ENCODE measurements at places on chromosomes 3 and 15. TPM values are rescaled to one million over a fixed set of nuclear protein-coding genes. Genes with fewer than 3 reads are reported as not detected.

- no peak for DNase-seq
These were observed 22.5 kb upstream of the PPIB start for GRCh38 chr15:64185146-64185911.

- no peak for DNase-seq
These were observed 235.9 kb upstream of the CNTN3 start for GRCh38 chr3:74850381-74850780.

Gene CFAP100
- not detected for total RNA-seq

Gene TERC
- 57.0 TPM for total RNA-seq

GRCh38 chr15:100307241-100308212, 34.2 kb downstream of the ADAMTS17 start:
- no peak for DNase-seq

DNA sequence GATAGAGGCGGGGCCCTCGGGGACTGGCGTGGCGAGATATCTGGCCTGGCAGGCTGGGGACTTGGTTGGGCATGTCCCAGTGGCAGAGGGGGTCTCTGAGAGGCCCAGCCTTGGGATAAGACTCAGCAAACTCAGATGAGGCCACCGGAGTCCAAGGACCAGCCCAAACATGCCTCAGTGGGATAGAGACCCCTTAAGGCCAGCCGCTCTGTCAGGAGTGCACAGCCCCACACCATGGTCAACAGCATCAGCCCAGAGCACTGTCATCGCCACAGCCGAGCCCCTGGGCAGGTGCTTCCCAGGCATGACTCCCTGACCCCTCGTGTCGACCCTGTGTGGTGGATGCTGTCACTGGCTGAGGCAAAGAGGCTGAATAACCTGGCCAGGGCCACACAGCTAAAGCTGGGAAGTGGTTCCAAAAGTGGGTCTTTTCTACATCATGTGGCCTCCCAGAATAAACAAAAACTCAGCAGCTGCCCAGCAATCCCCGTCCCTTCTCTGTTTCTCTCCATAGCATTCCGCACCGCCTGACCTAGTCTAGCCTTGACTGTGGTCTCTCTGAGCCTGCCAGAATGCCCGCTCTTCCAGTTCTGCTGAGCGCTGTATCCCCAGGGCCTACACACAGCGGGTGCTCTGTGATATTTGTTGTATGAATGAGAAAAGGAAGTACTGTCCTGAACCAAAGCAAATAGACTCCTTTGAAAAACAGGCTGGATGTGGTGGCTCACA, 15.1 kb downstream of the CTSH start:
- no peak for DNase-seq

Gene ITGB5
- total RNA-seq = 71.7 TPM

DNA sequence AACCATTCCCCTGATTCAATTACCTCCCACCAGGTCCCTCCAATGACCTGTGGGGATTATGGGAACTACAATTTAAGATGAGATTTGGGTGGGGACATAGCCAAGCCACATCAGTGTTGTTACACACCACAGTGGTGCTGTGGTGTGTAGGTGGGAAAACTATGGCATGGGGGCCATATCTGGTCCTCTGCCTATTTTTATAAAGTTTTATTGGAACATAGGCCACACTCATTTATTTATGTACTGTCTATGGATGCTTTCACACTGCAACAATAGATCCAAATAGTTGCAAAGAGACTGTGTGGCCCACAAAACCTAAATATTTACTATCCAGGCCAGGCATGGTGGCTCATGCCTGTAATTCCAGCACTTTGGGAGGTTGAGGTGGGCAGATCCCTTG, 46.4 kb downstream of the FLNB start:
- DNase-seq = no peak

Gene USP8
- total RNA-seq = 61.7 TPM

GRCh38 chr15:100158356-100158755, 183.4 kb downstream of the ADAMTS17 start:
- no peak for DNase-seq

GRCh38 chr15:68407886-68408881, 23.8 kb downstream of the ITGA11 start:
- no peak for DNase-seq

DNA sequence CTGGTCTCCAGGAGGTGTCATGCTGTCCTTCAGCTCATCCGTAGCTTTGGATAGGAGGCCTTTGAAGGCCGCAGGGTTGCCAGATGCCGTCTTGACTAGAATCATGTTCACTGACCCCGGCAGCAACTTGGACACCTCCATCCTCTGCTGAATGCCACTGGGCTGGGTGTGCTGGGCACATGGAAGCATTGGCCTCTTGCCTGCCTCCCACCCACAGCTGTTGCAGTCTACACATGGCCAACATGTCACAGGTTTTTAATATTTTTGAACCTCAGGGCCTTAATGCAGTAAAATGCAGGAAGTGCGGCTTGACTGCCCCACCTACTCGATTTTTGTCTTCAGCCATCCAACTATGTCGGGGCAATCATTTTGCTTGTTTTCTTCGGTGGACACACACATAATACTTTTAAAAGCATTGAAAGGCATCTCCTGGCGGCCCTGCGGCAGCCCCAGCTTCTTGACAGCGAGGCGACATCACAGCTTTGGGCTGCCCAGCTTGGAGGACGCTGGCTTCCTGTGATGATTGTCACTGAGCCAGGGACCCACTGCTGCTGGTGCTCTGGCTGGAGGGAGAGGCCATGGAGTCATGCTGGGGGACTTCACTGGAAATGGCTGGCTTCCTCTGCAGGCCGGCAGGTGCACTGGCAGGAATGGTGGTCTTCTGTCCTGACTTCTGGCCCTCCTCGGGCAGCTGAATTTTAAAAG, 31.6 kb upstream of the ACAD9 start:
- no peak for DNase-seq

DNA sequence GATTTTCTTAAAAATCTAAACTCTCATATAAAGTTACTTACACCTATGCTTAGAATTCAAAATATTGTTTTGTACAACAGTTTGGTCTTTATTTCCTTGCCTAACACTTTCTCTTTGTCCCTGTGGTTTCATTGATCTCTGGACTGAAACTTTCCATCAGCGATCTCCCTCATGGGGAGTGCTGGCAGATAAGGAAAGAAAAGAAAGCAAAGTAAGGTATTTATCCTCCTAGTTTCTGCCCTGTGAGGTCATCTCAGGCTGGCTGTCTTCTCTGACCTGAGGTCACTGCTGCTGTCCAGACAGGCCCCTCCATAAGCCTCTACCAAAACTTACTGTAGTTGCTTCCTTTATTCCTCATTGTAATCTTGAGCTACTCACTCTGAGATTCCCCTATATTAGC, 57.9 kb upstream of the EPHA6 start:
- DNase-seq = no peak

DNA sequence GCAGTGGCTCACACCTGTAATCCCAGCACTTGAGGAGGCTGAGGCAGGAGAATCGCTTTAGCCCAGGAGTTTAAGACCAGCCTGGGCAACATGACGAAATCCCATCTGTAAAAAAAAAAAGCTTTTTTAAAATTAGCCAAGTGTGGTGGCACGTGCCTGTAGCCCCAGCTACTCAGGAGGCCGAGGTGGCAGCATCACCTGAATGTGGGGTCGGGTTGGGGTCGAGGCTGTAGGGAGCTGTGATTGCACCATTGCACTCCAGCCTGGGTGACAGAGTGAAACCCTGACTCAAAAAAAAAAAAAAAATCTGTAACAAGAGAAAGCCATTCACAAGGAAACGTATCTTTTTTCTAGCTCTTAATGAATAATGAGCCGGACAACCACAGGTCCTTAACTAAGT, 74.7 kb upstream of the DLG1 start:
- DNase-seq = no peak

DNA sequence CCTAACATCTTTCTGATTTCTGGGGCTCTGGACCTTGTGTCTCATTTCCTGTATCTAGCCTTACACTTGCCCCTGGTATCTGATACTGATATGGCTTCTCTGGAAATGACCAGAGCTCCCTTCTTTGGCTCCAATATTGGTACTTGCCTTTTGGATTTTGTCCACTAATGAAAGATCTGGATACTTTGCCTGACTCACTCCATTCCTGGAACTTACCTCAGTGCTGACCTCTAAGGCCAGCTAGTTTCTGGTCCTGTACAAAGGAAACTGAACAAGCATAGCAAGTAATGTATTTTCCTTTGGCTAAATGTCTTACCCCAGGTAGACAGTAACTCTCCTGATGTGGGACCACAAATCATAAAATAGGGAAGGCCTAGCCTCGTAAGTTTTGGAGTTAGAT, 93.8 kb upstream of the SLC4A7 start:
- DNase-seq = peak; percentile 60

GRCh38 chr3:43581343-43581742, 40.5 kb downstream of the ANO10 start:
- peak; percentile 52 for DNase-seq

Gene RBP2
- total RNA-seq = not detected

Gene SHF
- total RNA-seq = 1.8 TPM

GRCh38 chr3:2504912-2505311, 406.2 kb downstream of the CNTN4 start:
- DNase-seq = no peak

DNA sequence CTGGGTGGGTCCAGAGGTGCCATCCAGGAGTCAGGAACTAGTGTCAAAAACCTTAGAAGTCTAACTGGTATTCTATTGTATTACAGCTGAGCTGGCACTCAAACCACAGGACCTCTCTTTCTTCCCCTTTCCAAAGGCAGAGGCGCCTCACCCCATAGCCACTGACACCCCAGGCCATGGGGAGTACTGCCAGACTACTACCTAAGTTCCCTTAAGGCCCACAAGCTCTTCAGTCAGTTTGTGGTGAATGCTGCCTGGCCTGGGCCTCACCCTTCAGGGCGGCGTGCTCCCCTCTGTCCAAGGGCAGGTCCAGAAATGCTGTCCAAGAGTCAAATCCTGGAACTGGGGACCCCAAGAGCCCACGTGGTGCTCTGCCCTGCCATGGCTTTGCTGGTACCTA, 43.0 kb upstream of the FGF7 start:
- no peak for DNase-seq

Gene ROBO2
- total RNA-seq = 14.5 TPM

Gene ARL13B
- total RNA-seq = 6.7 TPM

Gene LMAN1L
- not detected for total RNA-seq

GRCh38 chr15:52020221-52021085, 1.4 kb downstream of the MAPK6 start:
- DNase-seq = peak; percentile 34

Gene NR2F2
- total RNA-seq = 28.1 TPM

DNA sequence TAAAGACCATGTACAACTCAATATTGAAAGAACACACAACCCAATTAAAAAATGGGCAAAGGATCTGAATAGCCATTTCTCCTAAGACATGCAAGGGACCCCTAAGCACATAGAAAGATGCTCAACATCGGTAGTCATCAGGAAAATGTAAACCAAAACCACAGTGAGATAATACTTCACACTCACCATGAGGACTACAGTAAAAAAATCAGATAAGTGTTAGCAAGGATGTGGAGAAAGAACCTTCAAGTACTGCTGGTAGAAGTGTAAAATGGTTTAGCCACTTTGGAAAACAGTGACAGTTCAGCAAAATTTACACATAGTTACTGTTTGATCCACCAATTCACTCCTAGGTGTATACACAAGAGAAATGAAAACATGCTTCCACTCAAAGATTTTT, 30.1 kb upstream of the XIRP1 start:
- no peak for DNase-seq

DNA sequence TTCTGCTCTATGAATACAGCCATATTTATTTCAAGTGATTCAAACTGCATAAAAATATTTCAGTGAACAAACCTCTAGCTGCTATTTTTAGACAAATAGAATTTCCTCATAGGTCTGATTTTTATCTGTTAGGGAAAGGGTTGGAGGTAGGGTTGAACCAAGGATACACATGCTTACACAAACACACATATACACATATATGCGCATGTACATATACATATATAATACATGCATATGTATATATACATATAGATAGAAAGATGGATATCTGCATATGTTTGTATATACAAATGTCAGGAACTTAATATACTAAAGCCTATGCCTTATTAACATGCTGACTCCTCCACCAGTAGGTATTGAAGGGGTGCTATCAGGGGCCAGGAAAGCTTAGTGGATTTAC, 18.1 kb downstream of the ZBBX start:
- DNase-seq = no peak

Gene GPR156
- 0.28 TPM for total RNA-seq

Gene MKRN3
- under 0.01 TPM for total RNA-seq

GRCh38 chr3:114727373-114727772, 419.7 kb downstream of the ZBTB20 start:
- no peak for DNase-seq

GRCh38 chr15:74412159-74412558, 21.6 kb downstream of the SEMA7A start:
- no peak for DNase-seq

GRCh38 chr15:96209285-96209735, 121.2 kb upstream of the NR2F2 start:
- DNase-seq = no peak

Gene AHSG
- not detected for total RNA-seq

- DNase-seq = no peak
These were observed 30.1 kb upstream of the SPTSSB start for GRCh38 chr3:161401389-161401788.

- DNase-seq = no peak
These were observed 4.1 kb upstream of the P4HTM start for GRCh38 chr3:48985831-48986376.

GRCh38 chr3:108736821-108737220, 20.4 kb downstream of the RETNLB start:
- DNase-seq = no peak

Gene SLC51A
- total RNA-seq = not detected

Gene SKIC8
- 124 TPM for total RNA-seq

DNA sequence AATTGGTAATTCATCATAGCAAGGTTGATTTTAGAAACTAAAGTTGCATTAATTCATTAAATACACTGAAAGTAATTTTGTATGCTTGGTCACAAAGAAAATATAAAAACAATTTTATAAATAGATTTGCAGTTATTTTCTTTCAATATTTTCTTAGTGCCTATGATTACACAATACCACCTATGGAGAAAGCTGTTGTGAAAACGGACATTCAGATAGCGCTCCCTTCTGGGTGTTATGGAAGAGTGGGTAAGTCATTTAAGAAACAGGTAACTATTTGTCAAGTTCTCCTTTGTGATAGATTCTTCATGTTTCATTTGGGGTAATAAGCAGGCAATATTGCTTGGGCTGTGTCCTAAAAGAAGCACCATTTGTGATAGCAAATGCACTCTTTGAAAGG, 3.0 kb downstream of the DUT start:
- no peak for DNase-seq

Gene SCN5A
- 2.0 TPM for total RNA-seq

Gene SERINC4
- total RNA-seq = not detected

DNA sequence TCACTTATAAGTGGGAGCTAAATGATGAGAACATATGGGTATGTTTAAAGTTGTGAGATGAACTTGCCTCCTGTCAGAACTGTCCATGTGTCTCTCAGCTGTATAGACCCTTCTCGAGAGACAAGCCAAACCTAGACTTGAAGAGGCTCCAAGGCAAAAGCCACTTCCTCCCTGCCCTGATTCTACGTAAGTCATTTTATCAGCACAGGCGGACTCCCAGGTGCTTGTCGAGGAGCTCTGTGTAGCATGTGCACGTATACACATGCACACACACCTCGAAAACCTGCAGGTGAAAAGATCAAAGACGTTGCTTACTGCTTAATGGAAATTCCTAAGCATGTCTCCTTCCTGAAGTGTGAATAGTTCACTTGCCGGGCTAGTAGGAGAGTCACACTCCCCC, 5.6 kb upstream of the CLEC3B start:
- no peak for DNase-seq

- DNase-seq = no peak
These were observed 413 bp downstream of the NUSAP1 start for GRCh38 chr15:41333026-41333562.

Gene CPLX3
- total RNA-seq = not detected

GRCh38 chr3:146621723-146622122, 16.6 kb upstream of the PLSCR5 start:
- no peak for DNase-seq

Gene ADAMTSL3
- under 0.01 TPM for total RNA-seq

Gene ZDHHC23
- total RNA-seq = 0.90 TPM
